Fibroblast of skin of left quadriceps (primary cell): ENCODE measurements at places on chromosomes 4 and X.

- peak; percentile 24 for DNase-seq
Observed at GRCh38 chrX:150635952-150636351, 57.2 kb upstream of the MTMR1 start.

DNA sequence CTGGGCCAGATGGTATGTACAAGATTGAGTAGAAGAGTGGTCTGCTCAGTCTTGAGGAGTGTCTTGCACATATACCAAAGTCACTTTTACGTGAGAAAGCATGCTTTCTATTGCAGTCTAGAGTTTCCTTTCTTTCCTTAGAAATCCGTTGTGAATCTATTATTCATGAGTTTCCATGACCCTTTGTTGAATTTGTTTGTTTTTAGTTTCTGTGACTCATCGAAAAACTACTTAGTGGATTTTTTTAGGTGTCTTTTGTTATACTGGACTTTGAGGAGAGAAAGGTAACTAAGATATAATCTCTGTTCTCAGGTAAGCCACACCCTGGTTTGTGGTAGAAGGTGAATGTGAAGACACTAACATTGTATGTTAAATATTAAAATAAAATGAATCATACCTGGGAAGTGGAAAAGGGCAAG lies 23.0 kb downstream of the GALNT7 start:
- DNase-seq: no peak

GRCh38 chr4:105060628-105061027 lies 86.0 kb upstream of the TET2 start:
- DNase-seq: peak; percentile 11

DNA sequence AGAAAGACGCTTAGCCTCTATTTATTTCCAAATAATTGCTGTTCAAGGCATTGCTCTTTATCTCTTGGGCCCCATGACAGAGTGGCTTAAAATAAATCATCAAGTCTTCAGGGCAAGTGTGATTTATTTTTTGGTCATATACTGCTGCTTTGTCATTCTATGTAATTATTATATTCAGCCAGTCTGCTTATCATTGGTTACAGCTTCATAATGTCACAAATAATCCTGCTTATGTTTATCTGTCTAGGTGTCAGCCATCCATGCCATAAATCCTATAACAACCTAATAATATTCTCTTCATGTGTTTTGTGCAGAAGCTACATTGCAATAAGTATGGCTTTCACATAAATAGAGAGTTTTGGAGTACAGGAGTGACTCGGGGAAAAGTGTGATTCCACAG lies 41.0 kb downstream of the HHIP start:
- DNase-seq: no peak

DNA sequence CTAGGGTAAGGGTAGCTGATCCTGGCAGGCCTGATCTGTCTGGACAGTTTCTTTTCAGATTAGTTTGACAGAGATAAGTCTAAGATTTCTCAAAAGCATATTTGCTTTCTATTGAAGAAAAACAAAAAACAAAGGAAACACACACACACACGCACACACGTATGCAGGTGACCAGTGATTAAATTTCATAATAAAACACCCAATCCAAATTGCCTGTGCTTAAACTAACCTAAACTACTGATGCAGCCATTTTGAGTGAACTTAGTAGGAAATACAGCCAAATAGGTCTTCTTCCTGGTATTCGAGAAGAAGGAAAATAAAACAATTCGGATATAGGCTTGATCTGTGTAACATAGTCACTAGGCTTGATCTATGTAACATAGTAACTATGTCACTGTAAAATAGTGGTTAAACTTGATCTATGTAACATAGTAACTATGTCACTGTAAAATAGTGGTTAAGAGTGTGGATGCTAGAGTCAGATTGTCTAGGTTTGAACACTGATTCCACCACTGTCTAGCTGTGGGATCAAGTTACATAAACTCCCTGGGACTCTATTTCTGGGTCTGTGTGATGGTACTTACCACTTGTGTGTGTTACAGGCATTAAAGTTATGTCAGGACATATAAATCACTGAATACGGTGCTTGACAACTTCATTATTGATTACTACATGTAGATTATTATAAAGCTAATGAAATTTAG lies 9.8 kb upstream of the CCNG2 start:
- DNase-seq: no peak

DNA sequence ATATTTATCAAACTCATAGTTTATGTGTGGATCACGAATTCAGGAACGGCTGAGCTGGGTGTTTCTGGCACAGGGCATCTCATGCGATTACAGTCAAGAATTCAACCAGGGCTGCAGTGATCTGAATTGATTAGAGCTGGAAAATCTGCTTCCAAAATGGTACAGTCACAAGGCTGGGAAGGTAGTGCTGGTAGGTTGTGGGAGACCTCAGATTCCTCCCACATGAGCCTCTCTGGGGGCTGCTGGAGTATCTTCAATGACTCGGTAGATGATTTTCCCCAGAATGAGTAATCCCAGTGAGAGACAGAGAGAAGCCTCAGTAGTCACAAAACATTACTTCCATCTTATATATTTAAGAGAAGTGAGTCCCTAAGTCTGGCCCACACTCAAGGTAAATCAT lies 36.2 kb upstream of the PRDX4 start:
- no peak for DNase-seq

- no peak for DNase-seq
Observed at GRCh38 chr4:154491341-154492271, at the start of gene DCHS2. DCHS2 (minus strand) TSS chr4:154491799; CDS start chr4:154491355, 444 bp downstream.

DNA sequence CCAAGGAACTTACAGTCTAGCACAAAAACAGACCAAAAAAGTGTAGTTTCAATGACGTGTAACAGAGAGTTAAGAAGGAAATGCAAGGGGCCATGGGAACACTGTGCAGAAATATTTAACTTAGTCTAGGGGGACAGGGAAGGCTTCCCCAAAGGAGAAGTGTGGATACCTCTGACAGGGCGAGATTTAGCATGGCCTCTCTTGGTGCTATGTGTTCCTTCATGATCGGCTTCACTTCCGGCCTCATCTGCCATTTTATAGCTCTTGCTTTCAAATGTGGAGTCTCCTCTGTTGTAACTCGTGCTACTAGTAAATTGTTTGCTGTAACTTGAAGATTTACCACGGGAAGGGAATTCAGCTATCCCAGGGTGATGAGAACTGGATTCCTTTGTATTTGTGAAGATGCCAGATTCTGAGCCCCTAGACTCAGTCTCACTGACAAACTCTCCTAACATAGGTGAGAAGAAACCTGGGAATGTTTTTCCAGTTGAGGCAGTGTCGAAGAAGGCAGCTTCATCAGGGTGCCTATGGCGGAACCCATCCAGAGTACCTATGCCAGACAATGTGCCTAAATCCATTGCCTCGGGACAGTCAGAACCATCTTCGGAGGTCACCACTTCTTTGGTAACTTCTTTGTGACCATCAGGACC lies 5.0 kb downstream of the FGA start:
- DNase-seq: no peak

DNA sequence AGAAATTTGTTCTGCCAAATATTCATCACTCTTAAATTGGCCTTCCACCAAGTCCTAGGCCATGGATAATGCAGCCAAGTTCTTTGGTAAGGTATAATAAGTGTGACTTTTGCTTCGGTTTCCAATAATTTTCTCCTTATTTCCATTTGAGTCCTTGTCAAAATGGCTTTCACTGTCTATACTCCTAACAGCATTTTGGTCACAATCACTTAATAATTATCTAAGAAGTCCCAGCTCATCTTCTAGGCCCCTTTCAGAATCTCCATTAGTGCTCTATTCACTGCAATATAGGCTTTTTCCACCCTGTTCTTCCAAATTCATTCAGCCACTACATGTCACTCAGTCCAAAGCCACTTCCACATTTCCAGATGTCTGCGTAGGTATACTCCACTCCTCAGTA lies 51.0 kb upstream of the SPIN4 start:
- DNase-seq: no peak

- peak; percentile 29 for DNase-seq
Observed at GRCh38 chr4:187903700-187904099, 91.9 kb upstream of the ZFP42 start.

DNA sequence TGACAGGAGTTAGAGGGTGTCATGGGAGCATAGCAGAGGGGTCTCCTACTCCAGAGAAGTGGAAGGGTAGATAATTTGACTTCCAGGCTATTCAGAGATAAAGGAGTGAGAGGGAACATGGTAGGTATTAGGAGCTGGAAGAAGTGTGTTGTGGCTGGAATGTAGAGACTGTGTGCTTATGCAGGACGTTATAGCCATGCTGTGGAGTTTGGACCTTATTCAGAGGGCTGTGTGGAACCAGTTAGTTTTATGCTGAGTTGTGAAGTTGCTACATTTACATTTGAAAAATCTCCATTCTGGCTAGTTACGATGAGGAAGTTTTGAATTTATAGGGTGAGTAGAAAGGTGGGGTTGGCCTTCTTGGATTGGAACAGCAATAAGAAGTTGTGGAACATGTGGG lies 67.5 kb downstream of the FIP1L1 start:
- DNase-seq: no peak

DNA sequence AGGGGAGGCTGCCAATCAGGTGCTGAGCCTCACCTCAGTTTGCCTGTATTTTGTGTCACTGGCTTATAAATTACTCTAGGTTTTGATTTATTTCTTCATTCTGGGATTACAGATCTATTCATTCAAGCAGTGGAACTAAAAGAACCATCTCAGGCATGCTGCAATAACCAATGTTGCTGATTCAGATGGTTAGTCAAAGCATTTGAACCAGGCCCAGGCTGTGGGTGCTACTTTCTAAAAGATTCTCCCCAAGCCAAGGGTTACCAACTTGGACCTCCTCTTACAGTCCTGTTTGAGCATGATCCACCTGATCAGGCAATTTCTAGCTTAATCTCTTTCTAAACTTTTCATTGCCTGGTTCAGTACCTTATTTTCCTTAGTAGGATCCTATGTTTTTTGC lies 67.2 kb downstream of the TMEM131L start:
- no peak for DNase-seq

DNA sequence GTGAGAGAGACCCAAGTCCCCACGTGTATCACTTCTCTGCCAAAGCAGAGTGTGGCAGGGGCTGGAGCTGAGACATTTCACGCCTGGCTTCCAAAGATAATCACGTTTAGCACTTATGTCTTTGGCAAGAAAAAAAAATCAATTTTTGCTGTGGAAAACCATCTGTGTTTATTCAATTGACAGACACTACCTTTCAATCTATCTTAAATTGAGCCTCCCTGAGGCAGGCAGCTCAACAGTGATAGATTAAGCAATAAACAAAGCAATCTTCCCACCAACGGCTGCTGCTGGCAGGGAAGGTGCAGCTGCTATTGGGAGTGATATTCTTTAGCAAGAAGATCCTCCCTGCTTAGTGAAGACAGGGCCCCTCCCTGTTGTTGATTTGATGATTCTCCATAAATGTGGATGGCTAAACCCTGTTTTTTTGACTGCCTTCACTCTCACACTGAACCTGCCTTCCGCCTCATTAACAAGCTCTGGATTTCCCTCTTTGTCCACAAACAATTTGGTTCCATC lies 11.6 kb upstream of the MAGEB17 start:
- DNase-seq: no peak

GRCh38 chr4:54930226-54930625 lies 195.2 kb downstream of the KDR start:
- no peak for DNase-seq

DNA sequence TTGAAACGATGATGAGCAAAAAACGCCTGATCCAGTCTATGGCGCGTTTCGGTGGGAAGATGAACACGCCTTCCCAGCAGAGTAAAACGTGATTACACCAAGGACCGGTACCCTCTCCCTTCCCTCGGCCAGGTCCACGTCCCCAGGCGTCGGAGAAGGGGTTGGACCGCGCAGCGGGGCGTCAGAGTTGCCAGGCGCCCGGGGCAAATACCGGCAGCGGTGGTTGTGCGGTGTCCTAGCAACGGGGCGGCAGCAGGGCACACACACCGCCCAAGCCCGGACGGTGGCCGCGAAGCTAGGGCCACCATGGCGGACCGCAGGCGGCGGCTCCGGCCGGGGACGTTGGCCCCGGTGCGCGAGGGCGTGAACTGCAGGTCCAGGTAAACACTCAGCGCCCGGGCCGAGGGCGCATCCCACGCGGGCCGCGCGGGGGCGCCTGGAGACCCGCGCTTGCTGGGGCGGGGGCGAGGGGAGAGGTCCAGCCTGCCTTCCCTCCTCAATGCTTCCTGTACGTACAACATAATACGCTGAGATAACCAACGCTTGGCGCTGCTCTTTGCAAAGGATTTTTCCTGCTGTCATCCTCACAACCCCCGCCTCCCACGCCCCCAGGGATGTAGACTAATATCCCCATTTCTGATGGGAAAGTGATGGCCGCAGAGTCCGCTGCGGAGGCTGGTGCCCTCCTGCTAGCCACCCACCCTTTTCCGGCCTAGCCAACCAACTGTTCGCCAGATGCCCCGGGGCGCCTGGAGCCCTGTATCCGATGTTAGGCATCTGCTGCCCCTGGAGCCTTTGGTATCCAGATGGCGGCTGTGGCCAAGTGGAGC lies at the start of gene FAM47E:
FAM47E (plus strand) TSS at position 281 of the 830 bp plus-strand sequence; CDS start at position 307, 26 bp downstream.
- no peak for DNase-seq

DNA sequence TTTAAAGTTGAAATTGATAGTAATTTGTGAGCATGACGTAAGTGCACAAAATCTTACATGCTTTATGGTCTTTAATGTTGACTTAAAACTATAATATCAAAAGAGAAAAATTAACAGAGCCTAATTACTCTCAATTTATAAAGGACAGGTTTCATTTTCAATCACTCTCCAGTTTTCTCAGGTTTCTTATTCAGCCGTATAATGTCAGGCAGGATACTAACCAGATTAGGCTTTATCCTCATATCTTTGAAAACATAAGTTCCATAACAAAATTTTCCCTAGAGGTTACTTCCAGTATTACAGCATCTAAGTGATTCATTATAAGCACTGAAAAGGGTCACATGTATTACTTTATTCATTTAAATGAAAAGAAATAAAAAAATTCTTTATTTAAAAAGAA lies 492.1 kb downstream of the PACRGL start:
- no peak for DNase-seq

GRCh38 chr4:13678186-13678924 lies 50.8 kb upstream of the BOD1L1 start:
- no peak for DNase-seq

- no peak for DNase-seq
Observed at GRCh38 chrX:132271311-132271778, 52.1 kb upstream of the RAP2C start.

- DNase-seq: no peak
Observed at GRCh38 chr4:186746581-186746980, 22.9 kb upstream of the FAT1 start.

DNA sequence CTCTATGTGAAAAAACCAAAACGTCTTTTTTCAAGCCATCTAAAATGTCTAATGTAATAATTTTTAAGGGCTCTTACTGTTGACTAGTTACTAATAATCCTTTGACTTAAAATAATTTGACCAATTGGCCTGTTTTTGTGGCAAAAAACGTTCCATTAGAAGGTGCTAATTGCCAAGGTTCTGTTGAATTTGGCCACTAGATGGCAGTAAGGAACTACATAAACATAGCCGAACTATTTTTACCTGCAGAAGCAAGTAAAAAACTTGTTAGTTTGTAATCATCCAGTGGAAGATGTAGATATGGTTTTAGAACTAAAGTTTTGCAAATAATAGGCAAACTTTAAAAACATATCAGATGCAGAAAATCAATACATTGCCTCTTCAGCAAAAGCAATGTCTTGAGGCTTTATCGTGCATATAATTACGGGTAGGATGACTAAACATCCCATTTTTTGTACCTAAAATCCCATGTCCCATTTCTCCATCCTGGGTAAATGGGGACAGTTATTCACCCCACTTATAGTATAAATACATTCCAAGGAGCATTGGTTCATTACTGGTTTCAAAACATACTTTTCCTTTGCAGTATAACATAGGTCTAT lies 57.6 kb downstream of the PROM1 start:
- DNase-seq: no peak
